Amygdala (tissue), 56 donors: ENCODE measurements at places on chromosomes 4 and X.

DNA sequence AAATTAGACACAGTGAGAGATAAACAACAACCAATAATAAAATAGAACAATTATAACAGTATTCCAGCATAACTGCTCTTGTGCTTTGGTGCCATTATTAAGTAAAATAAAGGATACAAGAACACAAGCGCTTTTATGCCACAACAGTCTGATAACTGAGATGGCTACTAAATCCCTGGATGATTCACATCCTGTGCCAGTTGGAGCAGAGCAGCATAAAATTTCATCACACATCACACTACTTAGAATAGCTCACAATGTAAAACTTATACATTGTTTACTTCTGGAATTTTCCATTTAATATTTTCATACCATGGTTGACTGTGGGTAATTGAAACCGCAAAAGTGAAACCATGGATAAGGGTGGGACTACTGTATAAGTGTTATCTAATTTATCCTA lies 399.9 kb upstream of the CNKSR2 start:
- no peak for DNase-seq

- DNase-seq = no peak
Observed at GRCh38 chr4:85543832-85544231, 68.9 kb downstream of the ARHGAP24 start.

DNA sequence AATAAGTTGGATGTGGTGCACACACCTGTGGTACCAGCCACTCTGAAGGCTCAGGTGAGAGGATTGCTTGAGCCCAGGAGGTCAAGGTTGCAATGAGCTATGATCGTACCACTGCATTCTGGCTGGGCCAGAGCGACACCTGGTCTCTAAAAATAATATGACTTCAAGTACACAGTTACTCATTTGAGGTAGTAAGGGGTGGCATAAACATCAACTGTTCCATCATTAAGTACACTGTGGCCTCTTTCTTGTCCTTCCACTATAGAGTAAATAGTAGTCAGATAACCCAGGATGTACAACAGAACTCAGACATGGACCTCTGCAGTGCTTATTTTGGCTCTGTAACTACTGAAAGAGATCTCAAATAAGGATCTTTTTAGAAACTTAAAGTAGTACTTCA lies 10.6 kb downstream of the FAM9B start:
- no peak for DNase-seq

- DNase-seq = no peak
Observed at GRCh38 chr4:113821856-113822255, 60.3 kb upstream of the CAMK2D start.

DNA sequence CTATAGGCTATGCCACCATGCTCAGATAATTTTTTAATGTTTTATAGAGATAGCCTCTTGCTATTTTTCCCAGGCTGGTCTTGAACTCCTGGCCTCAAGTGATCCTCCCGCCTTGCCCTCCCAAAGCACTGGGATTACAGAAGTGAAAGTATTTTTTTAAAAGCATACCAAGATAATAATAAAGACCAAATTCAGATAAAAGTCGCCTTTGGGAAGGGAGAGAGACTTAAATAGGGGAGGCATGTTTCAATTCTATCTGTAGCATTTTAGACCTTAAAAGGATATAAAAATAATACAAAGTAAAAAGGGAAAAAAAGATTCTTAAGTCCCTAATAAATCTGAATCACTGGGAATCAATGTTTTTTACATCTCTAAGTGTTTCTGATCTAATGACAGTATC lies 108.9 kb downstream of the AFAP1 start:
- no peak for DNase-seq

DNA sequence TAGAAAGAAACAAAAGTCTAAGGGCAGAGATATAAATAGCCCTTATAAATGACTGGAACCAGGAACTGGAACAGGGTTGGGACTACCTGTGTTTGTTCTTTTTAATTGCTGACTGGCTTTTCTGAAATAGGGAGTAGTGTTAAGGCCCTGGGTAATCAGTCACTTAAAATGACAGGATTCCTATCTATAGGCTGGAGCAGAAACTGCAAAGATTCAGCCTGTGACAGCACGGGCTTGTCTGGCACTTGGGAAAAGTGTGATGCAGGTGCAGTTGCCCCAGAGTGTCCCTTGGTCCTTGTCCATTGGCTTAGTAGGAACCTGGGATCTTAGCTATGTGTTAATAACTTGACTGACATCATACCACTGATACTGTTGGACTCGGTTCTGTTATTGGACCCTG lies 14.7 kb upstream of the PLAC8 start:
- no peak for DNase-seq

- DNase-seq = no peak
Observed at GRCh38 chrX:20989361-20989760, 384.9 kb upstream of the CNKSR2 start.

GRCh38 chr4:185839194-185839712 lies 27.3 kb upstream of the SORBS2 start:
- DNase-seq = no peak

- DNase-seq = no peak
Observed at GRCh38 chr4:80049813-80050534, 23.1 kb downstream of the ANTXR2 start.

- DNase-seq = no peak
Observed at GRCh38 chr4:134585972-134586371, 384.4 kb upstream of the PABPC4L start.

- no peak for DNase-seq
Observed at GRCh38 chrX:69307756-69308155, 142.5 kb upstream of the PJA1 start.

GRCh38 chr4:159900562-159900961 lies 797.7 kb downstream of the RAPGEF2 start:
- DNase-seq = no peak

- no peak for DNase-seq
Observed at GRCh38 chr4:120927801-120928409, 5.4 kb upstream of the PRDM5 start.

DNA sequence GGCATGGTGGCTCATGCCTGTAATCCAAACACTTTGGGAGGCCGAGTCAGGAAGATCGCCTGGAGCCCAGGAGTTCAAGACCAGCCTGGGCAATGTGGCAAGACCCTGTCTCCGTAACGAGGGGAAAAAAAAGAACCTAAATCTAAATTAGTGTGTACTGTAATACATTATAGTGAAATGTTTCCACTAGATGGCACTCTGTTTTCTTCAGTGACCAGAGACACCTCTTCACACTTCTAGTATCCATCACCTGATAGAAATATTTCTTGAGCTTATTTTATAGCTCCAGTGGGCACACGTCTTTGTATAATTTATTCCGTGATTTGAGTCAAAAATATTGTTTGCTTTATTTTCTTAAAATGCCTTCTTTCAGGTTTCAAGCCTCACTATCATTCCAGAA lies 600.9 kb upstream of the DIPK2B start:
- no peak for DNase-seq

DNA sequence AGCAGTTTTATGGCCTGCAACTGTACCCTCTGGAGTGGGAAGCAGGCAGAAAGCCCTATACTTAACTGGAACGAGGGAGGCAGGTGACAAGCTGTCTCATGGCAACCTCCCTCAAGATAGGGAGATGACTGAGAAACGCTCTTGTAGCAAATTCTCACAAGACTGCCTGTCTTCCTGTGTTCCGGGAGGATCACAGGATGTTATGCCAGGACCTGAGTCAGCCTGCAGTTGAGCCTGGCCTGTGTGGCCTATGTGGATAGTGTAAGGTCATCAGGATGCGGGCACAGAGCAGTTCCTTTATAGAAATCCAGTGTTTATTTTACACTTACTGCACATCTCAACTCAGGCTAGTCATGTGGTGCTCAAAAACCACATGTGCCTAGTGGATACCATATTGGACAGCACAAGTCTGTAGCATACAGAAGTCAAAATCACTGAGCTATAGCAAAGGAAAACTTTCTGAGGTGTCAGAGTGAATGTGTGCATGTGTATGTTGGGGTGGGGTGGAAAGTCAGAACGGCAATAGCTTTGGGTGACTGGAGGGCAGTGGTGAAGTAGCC lies 25.2 kb downstream of the TAF7L start:
- no peak for DNase-seq

DNA sequence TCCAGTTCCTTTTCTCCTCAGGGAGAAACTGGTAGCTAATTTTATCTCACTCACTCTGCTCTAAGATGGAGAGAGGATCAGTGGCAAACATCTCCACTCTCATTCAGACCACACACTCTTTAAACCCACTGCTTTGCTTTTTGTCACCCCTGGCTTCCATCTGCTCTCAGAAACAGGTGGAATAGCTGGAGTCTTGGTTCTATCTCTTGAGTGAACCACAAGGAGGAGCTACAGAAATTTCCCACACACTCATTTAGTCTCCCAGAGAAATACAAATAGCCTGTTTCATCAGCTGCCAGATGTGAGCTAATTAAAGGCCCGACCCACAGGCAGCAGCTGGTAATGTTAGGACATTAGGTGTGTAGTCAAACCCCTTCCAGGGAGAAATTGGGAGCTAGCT lies 96.6 kb downstream of the STPG2 start:
- no peak for DNase-seq

GRCh38 chrX:40262157-40263013 lies 164.6 kb upstream of the BCOR start:
- no peak for DNase-seq

DNA sequence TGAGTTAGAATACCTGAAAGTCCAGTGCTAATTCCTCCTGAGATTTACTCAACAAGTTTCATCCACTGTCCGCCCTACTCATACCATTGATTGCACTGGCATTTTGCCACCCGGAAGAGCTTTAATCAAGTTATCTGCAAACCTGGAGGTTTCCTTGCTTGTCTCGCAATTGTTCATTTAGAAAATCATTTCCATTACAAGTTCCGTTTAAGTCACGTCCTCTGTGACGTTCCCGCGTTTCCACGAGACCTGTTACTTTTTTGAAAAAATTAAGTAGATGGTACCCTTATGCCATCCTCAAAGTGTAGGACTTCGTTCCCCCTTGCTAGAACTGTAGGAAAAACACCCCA lies 761 bp upstream of the FRYL start:
- DNase-seq = no peak

- no peak for DNase-seq
Observed at GRCh38 chrX:151725338-151725614, 9.3 kb upstream of the CNGA2 start.

DNA sequence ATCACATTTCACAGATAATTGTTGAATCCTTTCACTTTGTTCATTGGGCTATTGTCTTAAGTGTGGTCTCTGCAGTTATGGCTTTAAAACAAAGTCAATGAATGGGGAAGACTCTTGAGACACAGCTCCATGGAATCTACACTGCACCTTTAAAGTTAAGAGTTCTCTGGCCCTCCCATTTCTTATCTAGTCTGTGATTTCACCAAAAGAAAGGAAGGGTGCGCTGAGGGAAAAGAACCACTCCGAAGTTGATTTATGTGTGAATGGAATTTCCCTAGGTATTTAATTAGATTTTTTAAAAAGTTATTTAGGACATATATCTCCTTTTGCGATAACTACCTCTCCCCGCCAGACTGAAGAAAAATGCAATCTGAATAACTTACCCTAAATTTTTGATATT lies 2.5 kb downstream of the SEPTIN11 start:
- no peak for DNase-seq

GRCh38 chr4:108144451-108144850 lies 24.3 kb downstream of the LEF1 start:
- DNase-seq = no peak

DNA sequence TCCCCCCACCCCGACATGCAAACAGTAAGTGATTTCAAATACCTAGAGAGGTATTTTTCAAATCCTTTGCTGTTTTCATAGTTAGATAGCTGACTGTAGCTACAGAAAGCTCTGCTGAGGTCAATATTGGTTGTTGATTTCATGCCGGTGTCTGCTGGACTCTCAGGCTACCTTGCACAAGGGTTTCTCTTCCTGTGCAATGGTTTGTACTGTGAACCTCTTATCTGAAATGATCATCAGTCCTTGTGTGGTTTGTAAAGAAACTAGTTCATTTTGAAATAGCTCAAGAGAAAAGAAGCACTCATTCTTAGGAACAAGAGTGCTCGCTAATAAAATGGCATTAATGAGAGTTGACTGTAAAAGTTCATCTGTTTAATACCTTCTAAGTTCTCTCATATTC lies 2.1 kb downstream of the MTM1 start:
- DNase-seq = no peak

DNA sequence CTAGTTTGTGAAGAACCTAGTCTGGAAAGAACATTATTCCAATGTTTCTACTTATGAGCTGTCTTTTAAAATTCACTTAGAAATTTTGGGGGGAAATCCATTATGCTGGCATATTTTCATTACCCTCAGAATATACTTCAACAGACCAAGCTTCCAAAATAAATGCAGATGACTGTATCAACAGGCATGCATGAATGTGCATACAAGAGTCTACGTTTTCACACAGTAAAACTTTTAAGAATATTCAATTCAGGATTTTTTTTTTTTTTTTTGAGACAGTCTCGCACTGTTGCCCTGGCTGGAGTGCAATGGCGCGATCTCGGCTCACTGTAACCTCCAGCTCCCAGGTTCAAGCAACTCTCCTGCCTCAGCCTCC lies 49.7 kb downstream of the ABCG2 start:
- DNase-seq = no peak

GRCh38 chr4:87974856-87975462 lies 555 bp upstream of the SPP1 start:
- DNase-seq = no peak

DNA sequence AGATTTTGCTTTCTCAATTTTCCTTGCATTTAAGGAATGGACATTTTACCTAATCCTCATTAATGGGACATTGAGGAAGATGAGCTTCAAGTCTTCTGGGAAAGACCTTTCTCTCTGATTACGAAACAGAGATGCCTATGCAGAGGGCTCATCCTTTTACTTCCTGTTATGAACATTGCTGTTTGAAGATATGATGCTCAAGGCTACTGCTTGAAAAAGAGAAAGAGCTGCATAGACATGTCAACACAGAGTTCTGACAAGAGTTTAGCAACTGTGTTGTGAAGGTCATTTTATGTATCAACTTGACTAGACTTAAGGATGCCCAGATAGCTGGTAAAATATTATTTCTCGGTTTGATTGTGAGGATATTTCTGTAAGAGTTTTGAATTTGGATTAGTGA lies 13.8 kb upstream of the GNPDA2 start:
- DNase-seq = no peak

DNA sequence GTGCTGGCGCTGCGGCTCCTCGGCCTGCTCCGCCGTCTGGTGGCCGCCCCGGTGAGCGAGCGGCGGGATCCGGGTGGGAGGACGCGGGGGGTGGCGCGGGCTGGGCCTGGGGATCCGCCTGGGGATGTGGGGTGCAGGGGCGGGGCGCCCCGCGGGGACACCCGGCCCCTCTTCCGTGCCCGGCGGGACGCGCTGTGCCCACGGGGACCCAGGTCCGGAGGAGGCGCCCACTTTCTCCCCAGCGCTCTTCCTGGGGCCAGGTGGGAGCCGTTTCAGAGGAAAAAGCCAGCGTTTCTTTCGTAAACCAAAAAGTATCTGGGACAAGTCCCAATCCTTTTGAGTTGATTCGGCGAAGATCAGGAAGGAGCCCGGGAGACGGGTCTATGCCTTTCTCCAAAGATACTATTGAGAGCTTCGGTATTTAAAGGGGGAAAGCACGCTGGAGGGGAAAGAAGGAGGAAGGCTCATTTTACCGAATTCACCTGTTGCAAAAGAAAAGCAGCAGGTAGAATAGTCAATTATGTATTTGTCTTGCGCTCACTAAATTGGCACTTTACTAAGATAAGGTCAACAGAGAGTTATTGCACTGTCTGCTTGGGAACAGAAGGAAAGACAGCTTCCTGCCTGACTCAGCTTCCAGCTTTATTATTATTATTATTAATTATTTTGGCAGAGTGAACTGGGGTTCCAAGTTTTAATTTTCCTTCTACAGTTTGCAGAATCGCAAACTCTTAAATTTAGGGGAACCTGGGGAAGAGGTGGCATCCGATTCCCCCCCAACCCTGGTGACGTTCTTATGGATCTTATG lies 81.5 kb upstream of the CD99 start:
- no peak for DNase-seq

GRCh38 chr4:3311095-3311372 lies 18.2 kb downstream of the RGS12 start:
- no peak for DNase-seq
